ENCODE measurements at places on chromosomes 7 and 10.
A peak's percentile ranks its signal among the peaks of the same experiment; 100 is the strongest.

- no peak for DNase-seq
Observed at GRCh38 chr10:72285972-72286521, 12.3 kb downstream of the DDIT4 start.

DNA sequence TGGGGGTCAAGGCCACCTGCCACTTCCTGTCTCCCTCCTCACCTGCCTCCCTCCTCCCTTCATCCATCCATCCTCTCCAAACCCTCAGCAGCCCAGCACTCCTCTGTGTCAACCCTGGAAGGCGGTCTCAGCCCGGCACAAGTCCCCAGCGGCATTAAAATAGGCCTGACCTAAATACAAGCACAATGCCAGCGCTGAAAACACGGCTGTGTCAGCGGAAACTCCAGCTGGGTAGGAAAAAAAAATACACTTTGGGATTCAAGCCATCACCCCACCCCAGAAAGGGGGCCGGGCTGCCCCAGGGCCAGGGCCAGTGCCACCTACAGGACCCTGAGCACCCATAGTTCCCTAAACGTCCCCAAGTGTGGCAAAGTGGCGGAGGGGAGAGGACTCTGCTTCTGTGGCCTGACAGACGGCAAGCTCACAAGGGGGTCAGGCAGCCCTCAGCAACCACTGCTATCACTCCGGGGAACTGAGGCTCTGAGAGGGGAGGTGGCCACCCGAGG lies 22.7 kb upstream of the GTF2IRD1 start:
- DNase-seq, result peak; percentile 78

- DNase-seq, result no peak
Observed at GRCh38 chr7:43337191-43337590, 224.7 kb downstream of the HECW1 start.

DNA sequence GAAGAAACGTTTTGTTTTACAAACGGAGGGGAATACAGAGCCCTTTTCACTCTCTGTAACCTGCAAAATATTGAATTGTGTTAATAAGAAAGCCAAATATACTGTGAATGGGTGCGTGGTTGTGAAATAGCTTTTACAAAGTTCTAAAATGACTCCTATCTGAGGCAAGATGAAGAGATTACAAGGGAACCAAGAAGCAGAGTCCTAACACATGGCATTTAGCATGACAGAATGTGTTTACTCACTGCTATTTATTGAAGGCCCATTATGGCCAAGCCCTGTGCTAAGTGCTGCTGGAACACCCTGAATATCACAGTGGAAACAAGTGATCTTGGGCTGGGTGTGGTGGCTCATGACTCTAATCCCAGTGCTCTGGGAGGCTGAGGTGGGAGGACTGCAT lies 12.9 kb downstream of the JCAD start:
- DNase-seq, result no peak

- peak; percentile 63 for DNase-seq
Observed at GRCh38 chr7:51062222-51062987, 254.2 kb downstream of the COBL start.

GRCh38 chr7:129643550-129644170 lies 32.1 kb downstream of the NRF1 start:
- no peak for DNase-seq

DNA sequence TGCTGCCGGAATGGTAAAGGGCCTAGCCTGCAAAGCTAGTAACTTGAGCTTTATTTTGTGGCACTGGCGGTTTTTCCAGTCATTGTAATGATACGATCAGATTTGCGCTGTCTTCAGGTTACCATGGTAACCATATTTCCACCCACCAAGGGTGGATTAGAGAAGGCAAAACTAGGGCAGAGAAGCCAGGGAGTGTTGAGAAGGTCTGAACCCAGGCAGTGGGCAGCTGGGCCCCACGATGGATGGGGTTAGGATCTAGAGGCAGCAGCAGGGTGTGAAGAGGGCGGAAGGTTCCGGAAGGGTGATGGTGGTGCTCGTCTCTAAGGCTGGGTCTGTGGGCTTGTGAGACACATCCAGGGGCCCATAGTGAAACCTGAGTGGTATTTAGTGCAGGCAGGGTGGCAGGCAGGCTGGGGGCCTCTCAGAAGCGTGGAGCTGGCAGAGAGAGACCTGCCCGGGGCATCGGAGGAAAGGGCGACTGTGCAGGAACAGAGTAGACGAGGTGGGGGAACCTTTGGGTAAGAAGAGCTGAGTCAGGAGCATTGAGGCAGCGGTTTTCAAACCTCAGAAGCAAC lies 87.9 kb upstream of the GTF2I start:
- DNase-seq, result no peak

GRCh38 chr10:97633921-97634320 lies 621 bp upstream of the MORN4 start:
- peak; percentile 63 for DNase-seq

GRCh38 chr7:15862016-15862780 lies 175.7 kb upstream of the MEOX2 start:
- no peak for DNase-seq

GRCh38 chr7:116653204-116653603 lies 18.8 kb upstream of the MET start:
- DNase-seq, result no peak

GRCh38 chr7:138695106-138695505 lies 6.1 kb downstream of the SVOPL start:
- DNase-seq, result no peak

DNA sequence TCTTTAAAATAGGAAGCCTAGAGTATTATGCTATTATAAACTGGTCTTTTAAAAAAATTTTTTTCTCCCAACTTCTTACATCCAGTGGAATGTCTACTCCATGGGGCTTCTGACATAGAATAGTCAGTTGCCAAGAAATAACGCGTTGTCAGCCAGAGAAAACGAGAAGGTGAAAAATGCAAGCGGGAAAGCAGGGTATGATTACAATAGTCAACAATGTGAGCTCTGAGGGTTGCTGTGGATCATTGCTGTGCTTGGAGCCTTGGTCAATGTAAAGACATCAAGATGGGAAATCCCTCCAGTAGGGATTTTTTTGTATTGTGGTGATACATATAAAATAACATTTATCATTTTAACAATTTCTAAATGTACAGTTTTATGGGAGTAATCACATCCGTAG lies 27.6 kb upstream of the PLPP4 start:
- no peak for DNase-seq

DNA sequence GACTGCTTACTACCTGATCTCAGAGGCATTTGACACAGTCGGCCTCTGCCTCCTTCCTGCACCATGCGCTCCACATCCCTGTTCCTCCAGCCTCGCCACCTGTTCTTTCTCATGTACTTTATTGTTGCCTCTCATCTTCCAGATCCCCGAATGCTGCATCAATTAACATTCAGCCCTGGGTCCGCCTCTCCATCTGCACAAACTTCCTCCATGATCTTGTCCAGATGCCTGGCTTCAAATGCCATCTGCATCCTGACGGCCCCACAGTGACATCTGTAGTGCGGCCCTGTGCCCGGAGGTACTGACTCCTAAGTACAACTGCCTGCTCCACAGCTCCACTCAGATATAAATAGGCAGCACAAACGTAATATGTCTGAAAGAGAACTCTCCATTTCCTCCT lies 51.2 kb upstream of the STK17A start:
- DNase-seq, result no peak

- no peak for DNase-seq
Observed at GRCh38 chr10:34590793-34591192, 224.3 kb downstream of the PARD3 start.

DNA sequence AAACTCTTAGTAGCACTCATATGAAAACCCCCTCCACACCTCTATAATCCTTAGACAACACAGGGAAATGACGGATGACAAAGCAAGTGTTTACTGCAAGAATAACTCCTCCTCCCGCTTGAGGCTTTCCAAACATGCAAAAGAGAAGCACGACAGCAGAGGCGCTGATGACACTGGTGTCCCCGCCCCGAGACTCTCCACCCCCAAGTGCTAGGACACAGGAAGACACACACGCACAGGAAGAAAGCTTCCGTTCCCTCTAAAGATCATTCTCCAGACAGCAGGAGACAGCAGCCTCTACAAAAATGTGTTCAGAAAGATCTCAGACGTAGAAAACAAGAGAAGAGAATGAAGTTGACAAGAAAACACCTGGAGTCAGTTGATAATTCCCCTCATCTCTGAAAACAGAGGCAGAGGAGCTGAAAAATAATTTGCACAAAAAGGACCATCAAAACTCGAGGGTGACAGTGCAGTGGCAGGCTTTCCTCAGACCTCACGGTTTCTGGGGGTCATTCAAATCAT lies 90.2 kb downstream of the DLG5 start:
- no peak for DNase-seq

GRCh38 chr7:158266817-158267741 lies 320.5 kb downstream of the PTPRN2 start:
- DNase-seq, result no peak

DNA sequence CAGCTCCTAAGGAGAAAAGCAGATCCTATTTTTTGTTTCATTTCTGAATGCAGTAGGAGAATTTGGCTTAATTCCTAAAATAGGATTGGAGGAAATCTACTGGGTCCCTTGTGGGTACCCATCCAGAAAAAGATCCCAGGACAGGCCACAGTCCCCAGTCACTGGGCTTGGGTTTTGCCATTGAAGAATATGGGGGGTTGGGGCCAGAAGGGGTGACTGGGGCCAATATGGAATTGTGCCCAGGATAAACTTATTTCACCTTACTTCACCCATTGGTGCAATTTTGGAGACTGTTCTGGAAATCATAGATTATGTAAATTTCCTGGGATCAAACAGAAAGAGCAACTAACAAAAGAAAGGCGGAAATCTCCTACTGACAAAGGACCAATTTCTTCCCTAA lies 5.0 kb downstream of the HOXA5 start:
- DNase-seq, result no peak

DNA sequence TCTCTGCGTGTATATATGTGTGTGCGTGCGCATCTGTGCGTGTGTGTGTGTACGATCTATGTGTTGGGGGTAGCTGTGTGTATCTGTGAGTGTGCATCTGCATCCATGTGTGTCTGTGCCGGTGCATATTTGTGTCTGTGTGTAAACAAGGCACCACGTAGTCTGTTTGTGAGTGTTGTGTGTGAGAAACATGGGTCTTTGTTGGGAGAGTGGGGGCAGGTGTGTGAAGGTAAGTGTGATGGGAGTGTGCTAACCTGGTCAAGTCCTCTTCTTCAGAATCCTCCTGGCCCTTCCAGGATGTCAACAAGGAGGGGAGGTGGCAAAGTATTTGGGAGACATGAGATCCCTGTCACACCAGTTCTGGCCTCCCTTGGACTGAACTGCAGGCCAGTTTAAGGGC lies 87.2 kb downstream of the HIF1AN start:
- DNase-seq, result peak; percentile 13

- peak; percentile 57 for DNase-seq
Observed at GRCh38 chr7:139562961-139563565, 39.6 kb downstream of the CLEC2L start.

DNA sequence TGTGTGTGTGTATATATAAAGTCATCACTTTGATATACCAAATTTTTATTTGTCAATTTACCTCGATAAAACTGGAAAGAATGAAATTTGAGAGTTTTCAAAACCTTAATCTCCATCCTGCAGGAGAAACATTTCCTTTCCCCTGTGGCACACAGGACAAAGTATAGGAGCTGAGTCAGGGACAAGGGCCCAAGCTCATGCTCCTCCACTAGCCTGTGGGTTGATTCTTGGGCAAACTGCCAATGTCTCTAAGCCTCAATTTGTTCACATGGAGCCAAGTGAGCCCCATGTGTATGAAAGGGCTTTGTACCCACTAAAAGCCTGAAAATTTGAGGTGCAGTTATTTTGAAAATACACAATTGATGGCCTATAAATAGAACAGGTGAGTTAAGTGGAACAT lies 60.3 kb upstream of the IL6 start:
- no peak for DNase-seq

- DNase-seq, result peak; percentile 60
Observed at GRCh38 chr7:51789489-51789888, 472.9 kb upstream of the COBL start.

DNA sequence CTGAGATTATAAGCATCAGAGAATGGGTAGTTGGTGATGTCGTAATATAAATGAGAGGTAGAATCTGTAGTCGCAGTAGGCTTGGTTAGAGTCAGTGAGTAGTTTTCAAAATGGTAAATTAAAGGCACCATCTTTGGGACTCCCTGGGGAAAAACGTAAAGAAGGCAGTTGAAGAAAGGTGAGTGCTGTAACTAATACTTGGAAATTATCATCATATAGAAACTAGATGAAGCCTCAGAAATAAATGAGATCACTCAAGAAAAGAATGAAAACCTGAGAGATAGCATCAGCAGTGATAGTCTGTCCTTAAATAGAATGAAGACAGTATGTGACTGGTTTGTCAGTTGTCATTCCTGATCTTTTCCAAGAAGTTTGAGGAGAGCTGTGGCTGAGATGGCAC lies 23.8 kb downstream of the PALS2 start:
- no peak for DNase-seq

DNA sequence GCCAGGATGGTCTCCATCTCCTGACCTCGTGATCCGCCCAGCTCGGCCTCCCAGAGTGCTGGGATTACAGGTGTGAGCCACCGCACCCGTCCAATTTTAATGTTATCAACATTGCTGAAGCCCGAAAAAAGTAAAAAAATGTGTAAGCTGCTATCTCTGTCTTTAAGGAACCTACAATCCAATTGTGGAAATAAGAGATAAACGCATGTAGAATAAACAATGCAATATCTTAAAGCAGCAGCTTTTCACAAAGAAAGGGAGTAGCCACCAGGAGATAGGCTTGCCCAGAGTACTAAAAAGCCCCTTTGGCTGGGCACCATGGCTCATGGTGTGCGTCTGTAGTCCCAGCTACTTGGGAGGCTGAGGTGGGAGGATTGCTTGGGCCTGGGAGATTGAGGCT lies 282.9 kb upstream of the LYZL1 start:
- no peak for DNase-seq

All from endodermal cell (in vitro differentiated cells).